Stromal cell of bone marrow (primary cell): ENCODE measurements at places on chromosomes 6 and 20.

DNA sequence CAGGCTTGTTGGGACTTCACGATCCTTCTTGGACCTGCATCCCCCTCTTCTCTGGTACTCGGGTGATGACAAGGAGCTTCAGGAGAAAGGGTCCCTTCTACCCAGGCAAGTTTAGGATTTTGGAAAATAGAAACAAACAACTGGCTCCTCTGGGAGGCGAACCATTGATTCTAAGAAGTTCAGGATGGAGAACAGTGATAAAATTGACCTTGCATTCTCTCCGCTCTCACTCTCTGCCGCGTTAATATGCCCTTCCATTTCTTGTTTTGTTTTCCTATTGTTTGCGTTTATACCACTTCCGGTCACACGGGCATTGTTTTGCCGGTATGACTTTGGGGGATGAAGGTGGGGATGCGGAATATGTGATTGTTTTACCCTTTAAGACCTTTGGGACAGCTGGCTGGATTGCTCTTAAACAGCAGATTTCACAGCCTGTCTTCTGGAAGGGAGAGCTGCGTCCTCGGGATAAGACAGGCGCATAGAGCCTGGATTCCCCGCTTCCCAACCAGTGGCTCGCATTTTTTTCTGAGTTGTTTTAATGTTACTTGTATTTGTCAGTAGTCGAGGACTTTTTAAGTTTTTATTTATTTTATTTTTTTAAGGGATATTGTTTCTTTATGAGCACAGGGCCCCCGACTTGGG lies 144.3 kb upstream of the ZNF184 start:
- DNase-seq = no peak

DNA sequence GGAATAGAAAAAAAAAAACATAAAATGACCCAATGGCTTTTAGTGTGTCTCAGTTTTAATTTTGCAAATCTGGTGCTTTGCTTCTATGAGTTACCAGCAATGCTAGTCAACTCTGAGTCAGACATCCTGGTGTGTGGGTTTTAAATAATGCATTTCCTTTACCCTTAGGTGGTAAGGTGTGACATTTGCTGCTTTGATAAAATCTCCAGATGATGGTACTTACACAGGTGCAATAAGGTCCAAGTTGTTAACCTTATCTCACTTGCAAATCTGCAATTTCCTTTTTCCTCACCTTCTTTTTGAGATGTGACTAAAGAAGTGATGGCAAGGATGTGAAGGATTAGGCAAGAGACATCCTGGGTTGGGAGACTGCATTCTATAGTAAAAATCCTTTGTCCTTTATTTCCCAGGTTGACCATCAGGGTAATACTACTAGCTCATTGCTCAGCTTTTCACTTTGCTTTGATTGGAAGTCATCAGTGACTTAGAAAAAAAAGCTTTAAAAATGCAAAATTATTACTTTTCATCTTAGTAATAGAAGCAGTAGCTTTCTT lies 818.5 kb upstream of the FLRT3 start:
- DNase-seq = no peak

GRCh38 chr20:63509088-63509564 lies 10.2 kb upstream of the EEF1A2 start:
- DNase-seq = no peak

GRCh38 chr6:18055714-18056382 lies 66.6 kb downstream of the NHLRC1 start:
- DNase-seq = no peak

GRCh38 chr6:3426091-3426926 lies 30.5 kb downstream of the SLC22A23 start:
- no peak for DNase-seq

GRCh38 chr20:23666189-23666588 lies 22.6 kb downstream of the CST4 start:
- DNase-seq = no peak

GRCh38 chr20:6940048-6940447 lies 172.6 kb downstream of the BMP2 start:
- DNase-seq = no peak

GRCh38 chr6:162177746-162178145 lies 549.8 kb downstream of the PRKN start:
- DNase-seq = no peak

GRCh38 chr6:169986171-169986847 lies 234.9 kb downstream of the ERMARD start:
- no peak for DNase-seq

- DNase-seq = no peak
Observed at GRCh38 chr20:24703284-24703610, 233.8 kb downstream of the SYNDIG1 start.

GRCh38 chr20:50980071-50980681 lies 21.6 kb downstream of the MOCS3 start:
- DNase-seq = peak; percentile 99

DNA sequence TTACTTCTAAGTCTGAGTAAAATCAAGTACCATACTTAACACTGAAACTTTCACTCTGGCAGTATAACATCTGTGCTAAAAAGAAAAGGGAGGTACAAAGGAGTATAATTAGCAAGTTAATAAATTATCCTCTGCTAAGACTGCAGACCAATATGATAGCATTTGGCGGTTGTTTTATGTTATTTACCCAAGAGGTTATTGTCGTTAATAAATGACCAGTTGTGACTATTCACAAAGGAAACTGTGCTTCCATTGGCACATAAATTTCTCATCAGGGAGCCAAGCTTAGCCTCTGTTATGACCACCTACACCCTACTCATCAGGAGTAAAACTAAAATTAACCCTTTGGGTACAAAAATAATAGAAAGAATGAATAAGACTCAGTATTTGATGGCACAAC lies 86.5 kb downstream of the CRYBG1 start:
- no peak for DNase-seq

GRCh38 chr6:118523216-118523615 lies 24.9 kb upstream of the PLN start:
- DNase-seq = no peak

DNA sequence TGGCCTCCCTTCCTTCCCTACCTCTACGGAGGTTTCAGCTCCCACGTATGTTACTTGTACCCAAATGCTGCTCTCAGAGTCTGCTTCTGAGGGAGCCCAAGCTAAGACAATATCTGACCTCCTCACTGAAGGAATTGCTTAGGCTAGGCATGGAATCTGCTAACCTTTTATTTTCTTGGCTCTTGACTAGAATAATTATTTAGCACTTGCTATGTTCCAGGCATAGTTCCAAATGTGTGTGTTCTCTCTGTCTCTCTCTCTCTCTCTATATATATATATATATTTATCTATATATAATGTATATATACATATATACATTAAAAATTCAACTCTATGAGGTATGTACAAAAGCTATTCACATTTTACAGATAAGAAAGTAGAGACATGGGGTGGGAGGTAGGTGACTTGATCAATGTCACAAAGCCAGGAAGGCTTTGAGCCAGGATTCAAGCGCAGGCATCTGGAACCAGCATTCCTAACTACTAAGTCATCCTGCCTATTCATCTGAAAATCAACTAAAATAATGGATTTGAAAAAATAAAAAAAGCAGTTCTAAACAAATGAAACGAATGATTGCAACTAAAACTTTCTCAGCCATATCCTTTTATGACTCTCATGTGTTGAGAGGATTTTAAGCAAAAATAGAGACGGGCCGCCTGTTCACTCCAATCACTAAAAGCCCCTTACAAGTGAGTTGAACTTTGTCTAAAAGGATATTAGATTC lies 189.7 kb upstream of the JAG1 start:
- no peak for DNase-seq

DNA sequence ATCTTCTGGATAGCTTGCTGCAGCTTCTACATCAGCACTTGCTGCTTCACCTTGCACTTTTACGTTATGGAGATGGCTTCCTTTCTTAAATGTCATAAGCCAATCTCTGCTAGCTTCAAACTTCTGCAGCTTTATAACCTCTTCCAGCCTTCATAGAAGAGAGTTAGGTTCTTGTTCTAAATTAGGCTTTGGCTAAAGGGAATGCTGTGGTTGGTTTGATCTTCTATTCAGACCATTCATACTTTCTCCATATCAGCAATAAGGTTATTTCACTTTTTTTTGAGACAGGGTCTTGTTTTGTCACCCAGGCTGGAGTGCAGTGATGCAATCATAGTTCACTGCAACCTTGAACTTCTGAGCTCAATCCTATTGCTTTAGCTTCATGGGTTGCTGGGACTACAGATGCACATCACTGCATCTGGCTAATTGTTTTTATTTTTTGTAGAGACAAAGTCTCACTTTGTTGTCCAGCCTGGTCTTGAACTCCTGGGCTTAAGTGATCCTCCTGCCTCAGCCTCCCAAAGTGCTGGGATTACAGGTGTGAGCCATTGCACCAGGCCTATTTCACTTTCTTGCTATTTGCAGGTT lies 12.2 kb upstream of the CST3 start:
- DNase-seq = no peak

- no peak for DNase-seq
Observed at GRCh38 chr20:38935285-38935684, 9.1 kb downstream of the FAM83D start.
